RWPE2 (cell line): ENCODE measurements at places on chromosomes 6 and 20.

DNA sequence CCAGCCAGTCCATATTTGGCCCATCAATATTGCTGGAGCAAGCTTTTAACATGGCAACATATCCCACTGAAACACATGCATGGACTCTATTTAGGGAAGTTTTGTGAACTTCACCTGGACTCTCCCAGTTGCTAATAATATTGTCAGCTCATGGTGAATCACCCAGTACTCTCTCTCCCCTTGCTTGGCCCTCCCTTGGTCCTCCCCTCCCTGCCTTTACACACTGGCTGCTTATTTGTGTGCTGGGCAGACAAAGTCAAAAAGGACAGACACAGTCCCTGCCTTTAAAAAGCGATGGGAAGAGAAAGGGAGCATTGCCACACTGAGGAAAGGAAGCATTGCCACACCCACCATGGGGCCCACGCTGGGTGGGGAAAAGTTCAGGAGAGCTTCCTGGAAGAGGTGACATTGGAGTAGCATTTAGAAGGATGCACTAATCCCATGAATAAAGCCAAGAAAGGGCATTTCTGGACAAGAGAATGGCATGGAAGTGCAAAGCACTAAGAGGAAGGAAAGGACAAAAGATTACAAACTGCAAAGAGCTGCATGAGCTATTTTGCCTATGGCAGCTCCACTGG, 143.4 kb upstream of the EXOC2 start:
- no peak for DNase-seq

GRCh38 chr20:44856442-44856841, 29.1 kb upstream of the YWHAB start:
- DNase-seq = no peak

DNA sequence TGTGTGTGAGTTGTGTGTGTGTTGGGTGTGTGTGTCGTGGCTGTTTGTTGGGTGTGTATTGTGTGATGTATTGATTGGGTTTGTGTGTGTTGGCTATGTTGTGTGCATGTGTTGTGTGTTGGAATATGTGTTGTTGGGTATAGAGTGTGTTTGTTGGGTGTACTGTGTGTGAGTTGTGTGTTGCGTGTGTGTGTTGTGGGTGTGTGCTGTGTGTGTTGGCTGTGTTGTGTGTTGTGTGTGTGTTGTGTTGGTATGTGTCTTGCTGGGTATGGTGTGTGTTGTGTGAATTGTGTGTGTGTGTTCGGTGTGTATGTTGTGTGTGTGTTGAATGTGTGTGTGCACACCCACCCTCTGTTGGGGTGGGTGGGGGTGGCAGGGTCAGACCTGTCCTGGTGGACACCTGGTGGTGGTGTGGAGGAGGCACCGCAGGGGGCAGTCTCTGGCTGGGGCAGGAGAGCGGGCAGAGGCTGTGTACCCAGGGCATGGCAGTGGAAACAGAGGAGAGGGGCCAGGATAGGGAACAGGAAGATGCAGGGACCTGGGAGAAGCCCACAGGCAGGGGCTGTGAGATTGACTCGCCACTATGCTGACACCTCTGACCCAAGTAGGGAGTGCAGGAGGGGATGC, 25.5 kb upstream of the PXDC1 start:
- no peak for DNase-seq

DNA sequence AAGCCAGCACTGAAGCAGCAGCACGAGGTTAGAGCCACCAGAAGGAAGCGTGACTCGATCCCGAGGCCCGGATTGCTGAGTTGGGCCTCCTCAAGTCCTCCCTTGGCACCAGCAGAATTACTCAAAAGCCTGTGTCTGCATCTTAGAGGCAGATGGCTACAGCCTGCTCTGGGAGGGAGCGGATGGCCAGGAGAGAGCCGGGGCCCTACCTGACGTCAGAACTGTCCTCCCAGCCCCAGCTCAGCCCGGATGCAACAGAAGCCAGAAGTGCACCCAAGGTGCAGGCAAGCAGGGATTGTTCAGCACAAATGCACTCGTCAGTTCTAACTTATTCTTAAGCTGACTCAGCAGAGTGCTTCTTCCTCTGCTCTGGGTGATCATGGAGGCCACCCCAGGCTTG, 155.5 kb upstream of the RPS6KA2 start:
- no peak for DNase-seq

- no peak for DNase-seq
Observed at GRCh38 chr20:59599941-59600340, 4.4 kb upstream of the PHACTR3 start.

DNA sequence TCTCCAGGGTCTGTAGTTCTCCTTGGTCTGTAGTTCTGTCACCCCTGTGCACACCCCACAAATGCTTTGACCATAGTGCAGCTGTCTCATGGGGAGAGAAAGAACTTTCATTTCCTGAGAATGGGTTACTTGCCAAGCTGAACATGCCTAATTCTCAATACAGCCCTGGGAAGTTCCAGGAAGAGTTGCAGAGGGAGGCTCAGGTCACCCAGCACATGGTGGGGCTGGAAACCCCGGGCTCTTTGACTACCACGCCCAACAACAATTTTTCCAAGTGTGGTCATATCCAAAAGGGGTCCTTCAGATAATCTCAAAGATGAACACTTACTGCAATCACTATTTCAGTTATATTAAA, 2.2 kb upstream of the PTPRA start:
- DNase-seq = no peak

- no peak for DNase-seq
Observed at GRCh38 chr6:36516559-36516958, 30.7 kb downstream of the STK38 start.

- DNase-seq = no peak
Observed at GRCh38 chr6:71250099-71250602, 38.5 kb upstream of the OGFRL1 start.

DNA sequence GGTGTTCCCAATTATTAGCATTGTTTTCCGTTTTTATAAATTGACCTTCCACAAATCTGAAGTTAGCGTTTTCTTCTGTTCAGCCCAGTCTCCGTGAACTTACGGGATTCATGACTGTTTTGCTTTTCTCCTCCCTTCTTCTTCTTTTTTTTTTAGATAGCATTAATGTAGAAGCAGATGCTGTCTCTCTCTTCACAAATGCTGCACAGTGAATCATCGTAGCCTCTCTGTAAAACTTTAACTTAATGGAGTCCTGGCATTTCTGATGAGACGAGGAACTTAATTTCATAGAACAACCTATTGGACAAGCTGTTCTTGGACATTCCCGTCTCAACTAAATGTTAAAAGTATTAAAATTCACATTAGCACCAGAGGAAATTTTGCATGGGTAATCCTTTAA, 138.0 kb upstream of the EEF1E1 start:
- no peak for DNase-seq

DNA sequence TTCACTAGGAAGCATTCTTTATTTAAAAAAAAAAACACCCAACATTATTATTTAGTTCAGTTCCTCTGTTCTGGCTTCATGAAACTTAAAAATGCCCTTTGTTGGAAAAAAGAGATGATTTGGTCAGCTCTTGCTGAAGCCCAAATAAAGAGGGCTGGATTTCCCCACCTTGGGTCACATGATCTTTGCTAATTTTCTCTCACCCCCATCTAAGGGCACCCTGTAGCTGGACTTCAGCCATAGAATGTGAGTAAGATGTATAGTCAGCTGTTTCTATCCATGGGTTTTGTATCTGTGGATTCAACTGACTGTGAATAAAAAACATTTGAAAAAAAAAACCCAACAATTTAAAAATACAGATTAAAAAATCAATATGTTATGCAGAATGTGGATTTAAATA, 213.9 kb upstream of the SULF2 start:
- DNase-seq = no peak

GRCh38 chr6:20332441-20333006, 69.2 kb upstream of the E2F3 start:
- no peak for DNase-seq

- DNase-seq = no peak
Observed at GRCh38 chr20:7392542-7393206, 547.6 kb downstream of the HAO1 start.

- no peak for DNase-seq
Observed at GRCh38 chr6:84897988-84898594, 133.7 kb upstream of the TBX18 start.

- DNase-seq = no peak
Observed at GRCh38 chr6:11008821-11009220, 35.3 kb downstream of the ELOVL2 start.

GRCh38 chr6:118650582-118651281, 659 bp downstream of the CEP85L start:
- peak; percentile 44 for DNase-seq

- peak; percentile 97 for DNase-seq
Observed at GRCh38 chr20:45933266-45934045, 1.0 kb upstream of the PCIF1 start.

GRCh38 chr20:21396599-21397340, 556 bp downstream of the NKX2-4 start:
- DNase-seq = no peak

DNA sequence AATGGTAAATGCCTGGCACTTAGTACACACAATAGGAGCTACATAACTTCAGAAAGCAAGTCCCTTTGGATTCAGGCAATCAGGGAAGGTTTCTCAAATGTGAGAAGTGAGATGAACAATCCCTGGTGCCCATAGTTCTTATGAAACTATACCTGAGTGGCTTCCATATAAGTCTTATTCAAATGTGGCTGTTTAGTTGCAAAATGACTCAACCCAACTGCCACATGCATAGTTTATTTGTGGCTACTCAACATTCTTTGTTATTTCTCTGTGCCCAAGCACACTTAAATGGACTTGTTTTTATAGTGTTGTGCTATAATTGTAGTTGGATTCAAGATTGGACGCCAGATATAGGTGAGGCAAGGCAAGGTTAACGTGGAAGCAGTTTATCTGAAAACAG, 93.7 kb upstream of the ATXN1 start:
- DNase-seq = no peak

DNA sequence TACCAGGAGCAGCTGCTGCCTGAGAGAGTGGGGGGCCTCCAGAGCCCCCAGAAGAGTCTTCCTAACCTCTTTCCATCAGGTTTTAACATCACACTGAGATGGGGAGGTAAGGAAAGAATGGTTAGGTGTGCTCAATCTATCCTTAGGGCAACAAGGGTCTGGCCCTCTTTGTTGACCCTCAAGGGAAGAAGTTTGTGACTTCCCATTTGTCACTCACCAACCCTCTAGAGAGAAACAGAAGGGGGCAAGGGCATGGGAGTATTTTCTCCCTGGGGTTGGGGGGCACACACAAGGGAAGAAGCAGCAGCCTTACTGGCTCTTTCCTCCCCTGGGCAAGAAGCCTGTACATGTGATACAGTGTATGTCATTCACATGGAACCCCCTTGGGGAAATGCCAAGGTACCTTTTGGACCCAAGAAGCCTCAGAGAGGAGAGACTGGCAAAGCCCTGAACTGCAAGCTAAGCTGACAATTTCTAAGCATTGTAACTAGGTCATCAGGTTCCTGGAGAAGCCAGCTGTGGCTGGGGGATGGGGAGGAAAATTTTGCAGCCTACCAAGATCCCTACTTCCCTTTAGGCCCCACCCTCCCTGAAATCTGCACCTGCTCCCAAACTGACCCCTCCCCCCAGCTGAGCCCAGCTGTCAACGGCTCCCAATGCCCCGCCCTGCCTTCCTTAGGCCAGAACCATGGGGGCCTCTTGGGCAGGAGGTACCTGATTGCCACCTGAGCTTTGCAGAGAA, 14.5 kb downstream of the BCL2L1 start:
- DNase-seq = peak; percentile 83

- no peak for DNase-seq
Observed at GRCh38 chr6:42047213-42047590, 3.1 kb upstream of the TAF8 start.

GRCh38 chr20:6767536-6768227, at the start of gene BMP2:
BMP2 (plus strand) TSS chr20:6767686; CDS start chr20:6770127, 2,441 bp downstream.
- DNase-seq = peak; percentile 64

DNA sequence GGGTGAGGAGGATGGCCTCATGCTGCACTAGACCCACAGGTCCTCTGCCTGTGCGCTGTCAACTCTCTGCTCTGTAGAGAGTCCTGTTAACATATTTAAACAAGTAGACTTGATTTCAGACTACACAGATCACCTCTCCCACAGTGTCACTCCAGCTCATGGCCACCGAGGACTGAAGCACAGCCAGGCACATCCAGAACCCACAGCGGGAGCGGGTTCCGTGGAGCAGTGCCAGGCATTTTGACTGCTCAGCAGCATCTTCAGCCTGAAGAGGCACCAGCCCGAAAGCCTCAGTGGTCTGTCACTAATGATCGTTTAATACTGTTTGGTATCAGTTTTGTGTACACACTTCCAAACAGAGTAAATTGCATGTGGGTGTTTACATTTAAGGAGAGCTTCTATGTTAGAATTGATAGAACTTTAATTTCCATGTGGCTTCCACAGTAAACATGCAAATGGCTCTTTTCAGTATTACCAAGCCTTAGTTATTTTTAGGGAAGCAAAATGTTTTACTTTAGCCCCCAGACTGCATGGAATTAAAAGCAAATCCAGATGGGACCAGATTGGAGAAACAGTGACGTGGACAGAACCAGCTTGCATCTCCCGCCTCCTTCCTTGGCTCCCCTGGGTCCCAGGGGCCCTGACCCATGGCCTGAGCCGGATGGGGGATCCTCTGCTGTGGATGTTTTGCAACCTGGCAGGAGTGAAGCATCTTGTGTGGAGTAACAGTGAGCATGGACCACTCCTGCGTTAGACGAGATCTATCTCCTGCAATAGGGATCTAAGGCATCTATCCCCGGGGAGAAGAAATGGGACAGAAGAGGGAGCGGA, 196.7 kb upstream of the CDH4 start:
- peak; percentile 78 for DNase-seq

DNA sequence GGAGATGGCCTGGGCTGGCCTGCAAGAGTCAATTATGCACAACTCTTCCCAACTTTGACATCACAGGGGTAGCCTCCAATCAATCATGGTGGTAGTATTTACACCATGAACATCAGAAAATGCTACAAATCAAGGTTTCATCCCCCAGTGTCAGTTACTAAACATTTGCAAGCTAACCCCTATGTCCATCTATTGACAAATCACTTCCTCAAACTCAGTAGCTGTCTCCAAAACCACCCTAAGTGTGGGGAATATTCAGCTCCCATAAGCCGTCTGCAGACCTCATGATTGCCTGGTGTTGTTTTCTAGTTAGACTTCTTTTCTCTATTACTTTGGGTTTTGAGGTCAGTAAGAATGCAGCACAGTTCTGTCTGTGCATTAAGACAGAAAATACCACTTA, 200.8 kb upstream of the RIN2 start:
- no peak for DNase-seq

- peak; percentile 91 for DNase-seq
Observed at GRCh38 chr6:170178561-170179477, 112.1 kb downstream of the DLL1 start.

DNA sequence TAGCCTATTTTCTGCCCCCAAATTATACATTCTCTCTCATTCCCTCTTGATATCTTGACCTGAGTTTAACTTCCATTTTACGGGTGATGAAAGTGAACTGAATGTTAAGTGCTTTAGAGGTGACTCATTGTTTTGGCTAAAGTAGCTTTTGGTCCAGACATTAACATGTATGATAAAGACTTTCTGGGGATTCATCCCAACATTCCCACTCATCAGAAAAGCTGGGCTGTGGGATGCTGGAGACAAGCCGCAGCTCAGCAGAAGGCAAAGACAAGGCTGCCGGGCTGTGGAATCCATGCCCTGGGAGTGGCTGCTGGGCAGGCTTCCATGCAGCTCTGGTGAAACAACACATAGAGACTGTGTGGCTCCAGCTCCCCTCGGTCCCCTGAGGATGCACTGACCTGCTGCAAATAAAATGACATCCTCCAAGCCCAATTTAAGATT, 89.9 kb upstream of the SYNDIG1 start:
- DNase-seq = no peak

GRCh38 chr6:15048367-15048766, 197.5 kb upstream of the JARID2 start:
- DNase-seq = no peak
